ENCODE measurements at places on chromosomes 4 and X. TPM values are rescaled to one million over a fixed set of nuclear protein-coding genes. Genes with fewer than 3 reads are reported as not detected.

DNA sequence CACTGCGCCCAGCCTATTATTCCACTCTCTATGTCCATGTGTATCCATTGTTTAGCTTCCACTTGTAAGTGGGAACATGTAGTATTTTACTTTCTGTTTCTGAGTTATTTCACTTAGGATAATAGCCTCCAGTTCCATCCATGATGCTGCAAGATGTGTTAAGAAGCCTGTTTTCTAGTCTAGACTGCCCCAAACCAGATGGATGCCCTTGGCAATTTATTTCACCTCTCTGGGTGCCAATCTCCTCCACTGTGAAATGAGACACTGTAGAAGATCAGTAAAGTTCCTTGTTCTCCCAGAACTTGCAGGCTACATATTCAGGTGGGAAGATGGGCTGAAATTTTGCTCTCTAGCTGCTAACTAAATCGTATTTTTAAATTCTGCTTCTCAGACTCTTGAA lies 72.8 kb downstream of the TSPAN5 start:
- DNase-seq: no peak

GRCh38 chr4:137740141-137740540 lies 207.8 kb upstream of the PCDH18 start:
- DNase-seq: no peak

DNA sequence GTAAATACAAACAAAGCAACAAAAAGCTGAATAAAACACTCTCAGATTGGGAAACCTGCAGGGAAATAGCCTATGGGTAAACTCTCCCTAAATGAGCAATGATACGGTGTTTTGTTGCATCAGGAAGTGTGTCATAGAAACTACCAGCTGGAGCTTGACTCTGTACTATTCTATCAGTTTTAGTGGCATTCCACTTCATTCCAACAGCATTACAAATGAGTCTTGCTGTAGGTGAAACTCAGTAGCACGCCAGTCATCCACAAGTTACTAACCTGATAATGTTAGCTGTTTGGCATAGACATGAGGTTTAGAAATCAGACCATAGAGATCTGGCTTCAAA lies 24.9 kb downstream of the FGFBP1 start:
- DNase-seq: peak; percentile 93

GRCh38 chr4:951186-951585 lies 18.9 kb downstream of the TMEM175 start:
- DNase-seq: no peak

DNA sequence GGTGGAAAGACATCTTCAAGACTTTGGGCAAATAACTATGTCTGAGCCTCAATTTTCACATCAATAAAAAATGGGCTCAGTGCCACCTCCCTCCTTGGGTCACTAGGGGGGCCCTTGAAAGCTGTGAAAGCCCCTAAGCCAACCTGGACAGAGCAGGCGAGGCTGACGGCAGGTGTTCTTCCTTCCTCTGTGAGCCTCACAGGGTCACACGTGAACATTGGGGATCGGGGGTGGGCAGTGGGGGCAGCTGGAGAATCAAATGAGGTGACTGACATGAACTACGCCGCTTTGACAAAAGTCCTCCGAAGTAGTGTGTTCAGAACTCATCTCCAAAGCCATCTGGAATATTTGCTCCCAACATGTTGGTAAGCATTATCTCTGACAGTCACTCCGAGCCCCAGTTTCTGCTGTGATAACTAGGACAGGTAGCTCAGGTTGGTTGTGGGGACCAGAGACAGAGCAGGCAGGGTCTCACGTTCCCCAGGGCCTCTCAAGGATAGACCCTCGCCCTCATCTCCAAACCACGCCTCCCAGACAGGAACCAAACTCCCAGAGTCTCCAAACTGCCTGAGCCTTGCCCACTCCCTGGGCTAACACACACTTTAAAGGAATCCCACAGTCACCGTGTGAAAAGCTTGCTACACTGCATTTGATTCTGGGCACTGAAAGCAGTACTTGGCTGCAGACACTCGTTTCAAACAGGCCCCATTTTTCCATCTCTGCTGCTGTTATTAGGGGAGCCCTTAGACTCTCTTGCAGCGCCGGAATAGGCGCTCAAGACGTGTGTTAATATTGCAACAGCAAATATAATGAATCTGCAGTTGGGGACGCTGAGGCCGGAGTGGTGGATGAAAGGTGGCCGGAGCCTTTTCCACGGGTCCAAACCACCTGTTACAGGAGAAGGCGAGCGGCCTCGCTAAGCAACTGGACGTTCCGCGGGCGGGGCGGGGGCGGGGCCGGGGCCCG lies 717 bp upstream of the WFS1 start:
- DNase-seq: no peak

DNA sequence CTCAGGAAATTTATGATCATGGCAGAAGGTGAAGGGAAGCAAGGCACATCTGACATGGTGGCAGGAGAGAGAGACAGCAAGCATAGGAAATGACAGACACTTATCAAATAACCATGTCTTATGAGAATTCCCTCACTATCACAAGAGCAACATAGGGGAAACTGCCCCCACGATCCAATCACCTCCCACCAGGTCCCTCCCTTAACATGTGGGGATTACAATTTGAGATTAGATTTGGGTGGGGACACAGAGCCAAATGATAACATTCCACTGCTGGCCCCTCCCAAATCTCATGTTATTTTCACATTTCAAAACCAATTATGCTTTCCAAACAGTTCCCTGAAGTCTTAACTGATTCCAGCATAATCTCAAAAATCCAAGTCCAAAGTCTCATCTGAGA lies 8.2 kb upstream of the TMA16 start:
- DNase-seq: no peak

GRCh38 chr4:48195853-48196252 lies 61.8 kb upstream of the TXK start:
- no peak for DNase-seq

DNA sequence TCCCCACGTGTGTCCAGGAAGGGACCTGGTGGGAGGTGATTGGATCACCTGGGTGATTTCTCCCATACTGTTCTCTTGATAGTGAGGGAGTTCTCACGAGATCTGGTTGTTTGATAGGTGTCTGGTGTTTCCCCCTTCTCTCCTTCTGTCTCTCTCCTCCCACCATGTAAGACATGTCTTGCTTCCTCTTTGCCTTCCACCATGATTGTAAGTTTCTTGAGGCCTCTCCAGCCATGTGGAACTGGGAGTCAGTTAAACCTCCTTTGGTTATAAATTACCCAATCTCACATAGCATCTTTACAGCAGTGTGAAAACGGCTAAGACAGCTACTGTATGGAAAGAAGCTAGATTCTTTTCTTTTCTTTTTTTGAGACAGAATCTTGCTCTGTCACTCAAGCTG lies 21.6 kb upstream of the FGG start:
- DNase-seq: no peak

- DNase-seq: no peak
Observed at GRCh38 chr4:52014903-52015302, 5.3 kb downstream of the LRRC66 start.

GRCh38 chr4:7187168-7187535 lies 5.2 kb upstream of the SORCS2 start:
- DNase-seq: no peak

DNA sequence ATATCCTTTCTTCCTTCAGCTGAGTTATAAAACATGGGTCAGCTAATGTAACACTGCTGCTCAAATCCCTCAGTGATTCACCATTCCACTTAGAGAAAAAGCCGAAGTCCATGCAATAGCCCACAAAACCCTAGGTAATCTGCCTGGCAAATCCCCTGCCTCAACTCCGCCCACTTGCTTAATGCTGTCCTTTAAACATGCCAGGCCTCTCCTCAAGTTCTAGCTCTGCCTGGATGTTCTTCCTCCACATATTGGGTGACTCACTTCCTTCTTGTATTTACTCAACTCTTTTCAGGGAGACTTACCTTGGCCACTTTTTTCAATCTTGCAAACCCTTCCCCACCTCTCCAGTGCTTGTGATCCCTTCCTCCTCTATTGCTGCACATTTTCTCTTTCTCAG lies 89.8 kb downstream of the EMCN start:
- DNase-seq: peak; percentile 96

DNA sequence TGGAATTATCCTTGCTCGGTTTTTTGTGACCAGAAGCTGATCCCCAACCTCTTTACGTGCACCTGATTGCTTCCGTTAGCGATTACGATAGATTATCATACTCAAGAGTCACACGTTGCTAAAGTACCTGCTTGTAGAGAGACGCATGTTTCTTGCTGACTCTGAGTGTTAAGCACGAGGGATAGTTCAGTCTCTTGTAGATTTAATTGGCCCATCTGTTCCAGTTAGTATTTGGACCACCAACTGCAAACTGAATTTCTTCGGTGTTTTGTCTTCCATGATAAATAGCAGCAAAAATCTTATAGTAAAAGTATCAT lies 516 bp upstream of the COX18 start:
- no peak for DNase-seq

- DNase-seq: no peak
Observed at GRCh38 chr4:53620956-53621355, 29.7 kb upstream of the LNX1 start.

DNA sequence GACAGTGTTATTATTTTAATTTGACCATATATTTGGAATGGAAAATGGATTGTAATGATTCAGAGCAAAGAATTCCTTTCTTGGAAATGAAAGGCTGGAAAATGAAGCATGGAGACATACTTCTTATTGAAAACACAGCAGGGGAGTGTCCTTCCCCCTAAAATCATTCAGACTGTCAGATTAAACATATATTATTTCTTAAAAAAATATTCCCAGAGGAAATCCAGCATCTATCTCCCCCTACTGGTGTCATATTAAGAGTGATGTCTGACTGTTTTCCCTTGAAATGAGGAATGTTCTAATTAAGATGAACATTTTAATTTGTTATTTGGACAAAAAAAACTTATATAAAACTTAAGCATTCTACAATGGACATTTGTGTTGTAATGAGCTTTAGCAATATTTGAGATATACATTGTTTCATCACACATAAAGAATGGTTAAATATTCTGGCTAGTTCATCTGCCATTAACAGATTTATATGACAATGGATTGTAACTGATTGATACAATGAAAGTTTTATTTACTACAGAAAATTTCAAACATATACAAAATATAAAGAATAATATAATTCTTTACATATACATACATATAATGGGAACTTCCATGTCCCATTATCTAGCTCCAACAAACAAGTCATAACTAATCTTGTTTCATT lies 264.6 kb downstream of the SPRY1 start:
- no peak for DNase-seq

DNA sequence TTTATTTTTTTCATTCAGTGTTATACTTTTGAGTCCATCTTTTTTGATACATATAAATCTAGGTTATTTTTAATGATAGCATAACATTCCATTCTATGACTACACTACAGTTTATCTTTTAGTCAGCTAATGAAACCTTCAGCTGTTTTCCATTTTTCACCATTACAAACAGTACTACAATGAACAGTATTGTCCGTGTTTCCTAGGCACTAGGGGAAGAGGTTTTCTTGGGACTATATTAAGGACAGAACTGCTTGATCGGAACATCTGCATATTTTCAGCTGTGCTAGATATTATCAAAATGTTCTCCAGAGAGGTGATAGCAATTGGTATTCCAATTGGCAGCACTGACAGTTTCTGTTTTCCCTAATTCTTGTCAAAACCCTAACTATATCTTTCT lies 44.3 kb upstream of the HCCS start:
- no peak for DNase-seq

DNA sequence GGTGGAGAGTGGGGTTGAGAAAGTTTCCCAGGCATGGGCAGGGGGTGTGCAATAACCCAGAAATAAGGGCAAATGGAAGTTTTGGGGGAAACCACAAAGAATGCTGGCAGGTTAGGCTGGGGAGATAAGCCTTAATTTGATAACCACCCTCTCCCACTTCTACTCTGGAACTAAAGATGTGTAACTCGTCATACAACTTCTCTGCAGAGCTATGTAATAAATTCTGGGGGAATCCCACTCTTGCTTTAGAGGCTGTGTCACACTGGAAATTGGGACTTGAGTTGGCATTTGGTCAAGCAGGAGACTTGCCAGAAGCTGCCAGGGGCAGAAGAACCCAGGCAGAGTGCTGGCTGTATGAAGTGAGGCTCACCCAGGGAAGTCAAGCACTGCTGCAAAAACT lies 170.9 kb upstream of the CPEB2 start:
- DNase-seq: no peak

- DNase-seq: no peak
Observed at GRCh38 chr4:39341075-39341725, 25.0 kb downstream of the RFC1 start.

GRCh38 chr4:41692717-41693345 lies 55.7 kb downstream of the PHOX2B start:
- DNase-seq: peak; percentile 62

DNA sequence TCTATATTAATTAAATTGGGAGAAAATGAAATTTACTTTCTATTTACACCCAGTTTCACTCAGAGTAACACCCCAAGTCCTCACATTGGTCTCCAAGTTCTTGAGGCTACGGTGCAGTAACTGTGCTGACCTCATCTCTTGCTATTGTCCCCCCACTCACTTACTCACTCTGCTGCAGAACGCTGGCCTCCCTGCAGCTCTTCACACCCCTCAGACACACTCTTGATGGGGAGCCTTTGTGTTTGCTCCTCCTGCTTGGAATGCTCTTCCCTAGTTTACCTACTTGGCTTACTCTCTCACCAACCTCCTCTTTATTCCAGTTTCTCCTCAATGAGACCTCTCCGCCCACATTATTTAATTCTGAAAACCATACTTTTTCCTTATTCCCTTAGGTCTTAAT lies 22.2 kb upstream of the SPARCL1 start:
- no peak for DNase-seq

GRCh38 chr4:113173126-113173792 lies 123.8 kb downstream of the ANK2 start:
- no peak for DNase-seq

DNA sequence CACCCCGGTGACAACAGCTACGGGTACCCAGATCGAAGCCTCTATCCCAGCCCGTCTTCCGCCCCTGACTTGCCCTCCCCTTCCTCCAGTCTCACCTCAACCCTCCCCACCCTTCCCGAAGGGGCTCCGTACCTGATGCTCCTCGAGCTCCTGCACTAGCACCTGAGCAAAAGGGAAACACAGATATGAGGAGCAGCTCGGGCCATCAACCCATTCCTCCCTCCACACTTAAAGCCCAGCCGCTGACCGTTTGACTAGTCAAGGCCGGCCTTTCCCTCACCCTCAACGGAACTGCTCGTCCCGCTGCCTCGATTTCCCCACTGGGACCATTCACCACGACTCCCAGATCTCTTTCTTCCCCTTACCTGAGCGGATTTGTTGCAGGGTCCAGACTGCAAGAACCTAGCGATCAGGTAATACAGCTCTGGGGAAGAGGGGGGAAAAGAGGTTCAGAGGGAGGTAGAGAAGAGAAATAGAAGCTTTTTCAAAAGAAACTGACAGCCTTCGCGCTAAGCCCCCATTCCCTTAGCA lies 731 bp downstream of the BRWD3 start:
- no peak for DNase-seq

NHS gene
- total RNA-seq: 5.4 TPM

RHOH gene
- total RNA-seq: not detected

SSX1 gene
- total RNA-seq: 139 TPM

PPP4R3C gene
- total RNA-seq: not detected

CT45A2 gene
- 14.2 TPM for total RNA-seq

VEGFD gene
- total RNA-seq: 0.37 TPM

GUCY1A1 gene
- 1.4 TPM for total RNA-seq

GPRASP1 gene
- 0.43 TPM for total RNA-seq

CXCL10 gene
- total RNA-seq: not detected

L1CAM gene
- total RNA-seq: 3.0 TPM

PAGE4 gene
- not detected for total RNA-seq

RTL3 gene
- total RNA-seq: 1.2 TPM

RAB9B gene
- total RNA-seq: 0.68 TPM

LRIT3 gene
- total RNA-seq: not detected

DIPK2B gene
- total RNA-seq: 0.10 TPM

Measured in HT1080 (cell line).